ENCODE measurements at places on chromosomes 2 and 18.

- no peak for DNase-seq
- no peaks in the 10 kb centered on the region for H3K36me3 ChIP-seq
- no peaks in the 10 kb centered on the region for H3K4me1 ChIP-seq
- H3K27me3 ChIP-seq = no peaks in the 10 kb centered on the region
- H3K4me3 ChIP-seq = no peak overlapping the region
- H3K27ac ChIP-seq = no peak overlapping the region
Measured at GRCh38 chr18:5207471-5208150, 10.6 kb upstream of the AKAIN1 start.

DNA sequence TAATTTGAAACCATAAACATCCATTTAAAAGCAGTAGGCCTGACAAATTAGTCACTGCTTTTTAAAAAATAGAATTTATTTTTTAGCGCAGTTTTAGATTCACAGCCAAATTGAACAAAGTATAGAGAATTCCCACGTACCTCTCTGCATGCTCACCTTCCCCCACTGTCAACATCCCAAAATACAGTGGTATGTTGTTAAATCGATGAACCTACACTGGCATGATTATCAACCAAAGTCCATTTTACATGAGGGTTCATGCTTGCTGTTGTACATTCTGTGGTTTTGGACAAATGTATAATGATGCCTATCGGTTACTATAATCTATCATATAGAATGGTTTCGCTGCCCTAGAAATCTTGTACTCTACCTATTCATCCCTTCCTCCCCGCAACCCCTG is 5.6 kb upstream of the ELOA2 start:
- H3K4me3 ChIP-seq = no peak overlapping the region
- no peaks in the 10 kb centered on the region for H3K36me3 ChIP-seq
- H3K27ac ChIP-seq = no peak overlapping the region
- no peaks in the 10 kb centered on the region for H3K4me1 ChIP-seq

DNA sequence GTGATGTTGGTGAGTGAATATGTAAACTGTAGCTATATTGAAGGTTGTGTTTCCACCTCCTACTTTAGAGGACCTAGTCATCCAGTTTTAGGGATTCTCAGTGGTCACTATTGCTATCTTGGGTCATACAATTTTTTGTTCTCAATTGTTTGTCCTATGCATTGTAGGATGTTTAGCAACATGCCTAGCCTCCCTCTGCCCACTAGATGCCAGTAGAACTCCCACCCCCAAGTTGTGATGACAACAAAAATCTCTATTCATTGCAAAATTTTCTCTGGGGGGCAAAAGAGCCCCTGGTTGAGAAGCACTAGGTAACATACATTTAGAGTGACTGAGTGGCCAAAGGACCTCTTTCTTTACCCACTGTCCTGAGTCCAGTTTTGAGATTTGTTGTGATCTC is 87.3 kb downstream of the LRRTM4 start:
- H3K4me3 ChIP-seq = no peak overlapping the region
- no peak for DNase-seq
- no peaks in the 10 kb centered on the region for H3K4me1 ChIP-seq

DNA sequence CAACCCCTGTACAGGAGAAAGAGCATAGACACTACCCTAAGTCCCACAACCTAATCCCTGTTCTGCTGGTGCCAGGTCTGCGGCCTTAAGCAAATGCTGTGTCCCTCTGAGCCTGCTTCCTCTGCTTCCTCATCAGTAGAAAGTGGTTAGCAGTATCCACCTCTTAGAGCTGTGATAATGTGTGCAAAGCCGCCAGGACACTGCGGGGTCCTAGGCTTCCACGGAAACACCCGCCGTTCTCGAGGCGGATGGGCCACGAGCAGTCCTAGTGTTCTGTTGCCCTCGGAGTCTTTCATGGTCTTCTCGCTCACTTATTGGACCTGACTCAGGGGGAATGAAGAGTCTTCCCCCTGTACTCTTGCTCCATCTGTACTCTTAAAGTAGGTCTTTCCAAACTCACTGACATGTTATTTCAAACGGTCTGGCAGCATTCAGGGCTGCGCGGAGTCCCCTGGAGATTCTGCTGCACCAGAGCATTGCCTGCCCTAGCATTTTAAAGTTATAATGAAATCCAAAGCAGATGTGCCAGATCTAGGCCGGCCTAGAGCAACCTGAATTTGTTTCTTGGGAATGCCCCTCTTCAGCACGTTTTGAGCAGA is 107.2 kb upstream of the ZNF236 start:
- no peak overlapping the region for H3K27ac ChIP-seq
- H3K4me1 ChIP-seq = peaks cover 11% of the 10 kb centered on the region
- no peaks in the 10 kb centered on the region for H3K36me3 ChIP-seq
- H3K4me3 ChIP-seq = no peak overlapping the region

GRCh38 chr2:85377083-85377482 is 22.5 kb downstream of the ELMOD3 start:
- H3K27me3 ChIP-seq = no peaks in the 10 kb centered on the region
- DNase-seq = no peak
- H3K27ac ChIP-seq = no peak overlapping the region
- no peaks in the 10 kb centered on the region for H3K4me1 ChIP-seq

- no peak for DNase-seq
- H3K4me1 ChIP-seq = peaks cover 8% of the 10 kb centered on the region
- H3K4me3 ChIP-seq = no peak overlapping the region
- H3K36me3 ChIP-seq = no peaks in the 10 kb centered on the region
- H3K27me3 ChIP-seq = no peaks in the 10 kb centered on the region
- no peak overlapping the region for H3K27ac ChIP-seq
Measured at GRCh38 chr2:85393836-85394235, 16.3 kb downstream of the CAPG start.

- H3K27ac ChIP-seq = no peak overlapping the region
- no peak overlapping the region for H3K4me3 ChIP-seq
- H3K36me3 ChIP-seq = no peaks in the 10 kb centered on the region
- no peak for DNase-seq
- H3K4me1 ChIP-seq = no peaks in the 10 kb centered on the region
Measured at GRCh38 chr18:42559069-42559690, 556.3 kb downstream of the RIT2 start.

DNA sequence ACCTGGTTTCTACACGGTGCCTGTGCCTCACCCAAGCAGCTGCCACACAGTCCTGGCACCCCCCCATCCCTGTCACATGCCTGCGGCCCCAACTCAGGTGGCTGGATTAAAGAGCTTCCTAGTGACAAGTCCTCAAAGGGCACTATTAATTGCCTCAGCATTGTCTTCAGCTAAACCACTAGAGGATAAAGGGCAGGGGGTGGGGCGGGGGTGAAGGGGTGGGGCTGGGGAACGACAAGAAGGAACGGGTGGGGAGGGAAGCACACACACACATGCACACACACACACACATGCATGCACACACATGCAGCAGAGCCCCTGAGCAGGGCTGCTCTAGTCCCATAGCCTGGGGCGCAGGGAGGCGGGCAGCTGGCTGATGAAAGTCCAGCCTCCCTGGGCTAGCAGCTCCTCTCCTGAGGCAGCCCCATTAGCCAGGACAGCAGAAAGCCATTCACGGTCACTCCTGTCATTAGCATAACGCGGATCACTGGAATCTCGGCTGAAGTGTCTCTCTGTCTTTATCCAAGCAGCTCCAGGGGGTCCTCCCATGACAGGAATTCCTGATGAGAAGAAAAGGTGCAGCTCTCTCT is 7.4 kb upstream of the TEX261 start:
- H3K36me3 ChIP-seq = no peaks in the 10 kb centered on the region
- no peaks in the 10 kb centered on the region for H3K27me3 ChIP-seq
- peaks cover 8% of the 10 kb centered on the region for H3K4me1 ChIP-seq

DNA sequence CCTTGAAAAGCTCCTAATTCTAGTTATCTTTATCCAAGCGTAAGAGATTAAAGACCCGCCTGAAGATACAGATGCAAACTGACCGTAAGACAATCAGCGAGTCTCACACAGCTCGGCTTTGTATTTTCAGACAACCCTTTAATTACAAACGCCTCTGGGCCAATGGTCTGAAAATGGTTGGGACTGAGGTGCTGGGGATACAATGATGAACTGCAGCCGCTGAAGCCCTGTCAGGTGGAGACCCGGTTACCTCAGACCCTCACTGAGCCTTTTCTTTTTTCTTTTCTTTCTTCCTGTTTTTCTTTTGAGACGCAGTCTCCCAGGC is 715 bp upstream of the CFAP36 start:
- H3K4me3 ChIP-seq = peak overlapping the region; percentile 99
- peak overlapping the region; percentile 97 for H3K27ac ChIP-seq
- DNase-seq = no peak
- no peaks in the 10 kb centered on the region for H3K27me3 ChIP-seq

DNA sequence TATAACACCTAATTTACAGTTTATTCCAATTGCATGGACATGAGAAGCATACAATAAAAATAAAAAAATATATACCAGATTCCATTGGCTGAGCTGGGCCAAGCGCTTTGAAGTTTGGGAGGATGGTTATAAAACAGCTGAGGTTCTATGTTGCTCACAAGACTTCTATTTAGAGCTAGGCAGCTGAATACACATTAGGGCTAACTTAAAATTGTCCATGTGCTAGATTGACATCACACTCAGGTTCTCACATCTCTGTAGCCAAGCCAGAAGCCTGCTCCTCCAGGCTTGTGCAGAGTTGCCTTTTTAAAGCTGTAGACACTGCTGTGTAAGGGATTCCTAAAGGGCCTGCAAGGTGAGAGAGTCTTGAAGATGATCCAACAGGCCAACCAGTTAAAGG is 871.1 kb upstream of the FANCL start:
- H3K36me3 ChIP-seq = no peaks in the 10 kb centered on the region
- no peak overlapping the region for H3K4me3 ChIP-seq
- no peak overlapping the region for H3K27ac ChIP-seq
- no peaks in the 10 kb centered on the region for H3K4me1 ChIP-seq

GRCh38 chr2:218291318-218292047 is 820 bp downstream of the TMBIM1 start:
- H3K27ac ChIP-seq = peak overlapping the region; percentile 84
- H3K36me3 ChIP-seq = no peaks in the 10 kb centered on the region
- H3K27me3 ChIP-seq = no peaks in the 10 kb centered on the region
- peaks cover 65% of the 10 kb centered on the region for H3K4me1 ChIP-seq
- no peak for DNase-seq
